ENCODE measurements at places on chromosomes 6 and 20.

DNA sequence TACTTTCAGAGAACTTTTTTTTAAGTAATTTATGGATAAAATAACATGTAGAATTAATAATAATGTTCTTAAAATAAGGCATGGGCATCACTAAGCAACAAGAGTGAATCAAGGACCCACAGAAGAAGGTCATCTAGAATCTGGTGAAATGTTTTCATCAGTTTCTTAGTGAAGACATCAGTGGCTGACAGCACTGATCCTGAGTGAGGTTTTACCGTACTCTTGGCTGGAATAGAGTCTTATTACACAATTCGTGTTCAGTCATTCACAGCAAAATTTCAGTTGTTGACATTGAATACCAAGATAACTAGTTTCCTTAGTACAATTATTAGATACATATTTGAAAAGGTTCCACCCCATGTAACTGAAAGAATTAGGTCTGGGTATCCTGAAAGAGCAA, 140.4 kb downstream of the C6orf58 start:
- DNase-seq: no peak

DNA sequence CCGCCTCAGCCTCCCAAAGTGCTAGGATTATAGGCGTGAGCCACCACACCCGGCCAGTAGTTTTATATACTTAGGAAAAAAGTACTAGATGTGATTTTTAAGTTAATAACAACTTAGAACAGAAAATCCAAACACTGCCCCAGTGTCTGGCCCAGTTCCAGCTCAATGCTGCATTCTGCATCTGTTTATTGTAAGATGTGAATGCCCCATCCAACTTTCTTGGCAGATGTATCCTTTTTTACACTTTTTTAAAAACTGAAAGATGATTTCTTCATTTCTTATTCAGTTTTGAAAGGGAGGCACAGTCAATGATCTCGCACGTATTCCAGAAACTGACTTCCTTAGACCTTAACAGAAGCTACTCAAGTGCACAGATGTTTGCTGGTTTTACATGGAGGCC, 85.6 kb upstream of the SRSF6 start:
- DNase-seq: no peak

DNA sequence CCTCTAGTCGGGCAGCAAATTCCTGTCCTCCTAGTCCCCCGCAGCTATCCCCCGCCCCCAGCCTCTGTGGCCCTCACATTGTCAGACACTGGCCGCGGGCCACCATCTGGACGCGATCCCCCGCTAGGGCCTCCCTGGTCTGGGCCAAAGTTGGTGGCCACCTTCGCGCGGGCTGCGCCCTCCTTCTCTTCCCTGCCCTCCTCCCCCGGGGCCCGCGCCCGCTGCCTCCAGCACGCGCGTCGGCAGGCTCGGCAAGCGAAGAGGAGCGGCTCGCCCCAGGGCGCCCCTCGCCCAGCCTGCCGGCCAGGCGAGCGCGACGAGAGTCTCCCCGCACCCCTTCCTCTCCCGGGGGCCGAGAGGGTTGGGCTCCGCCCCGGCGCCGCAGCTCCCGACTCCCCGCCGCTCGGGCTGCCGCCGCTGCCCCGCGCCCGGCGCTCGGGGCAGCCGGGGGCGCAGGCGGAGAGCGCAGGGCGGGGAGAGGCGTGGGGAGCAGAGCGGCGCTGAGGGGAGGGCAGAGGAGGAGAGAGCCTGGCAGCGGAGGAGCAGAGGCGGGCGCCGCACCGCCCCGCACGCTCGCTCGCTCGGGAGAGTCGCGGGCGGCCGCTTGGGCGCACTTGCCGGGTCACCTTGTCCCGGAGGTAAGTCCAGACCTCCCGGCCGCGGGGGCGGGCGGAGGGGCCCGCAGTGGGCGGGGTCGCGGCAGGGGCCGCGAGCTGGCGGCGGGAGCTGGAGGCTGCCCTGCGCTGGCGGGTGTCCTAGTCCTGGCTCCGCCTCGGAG, at the start of gene SYNDIG1:
SYNDIG1 (plus strand) TSS at position 514 of the 778 bp plus-strand sequence. CDS start 73,469 bp downstream, outside the sequence.
- DNase-seq: peak; percentile 66

DNA sequence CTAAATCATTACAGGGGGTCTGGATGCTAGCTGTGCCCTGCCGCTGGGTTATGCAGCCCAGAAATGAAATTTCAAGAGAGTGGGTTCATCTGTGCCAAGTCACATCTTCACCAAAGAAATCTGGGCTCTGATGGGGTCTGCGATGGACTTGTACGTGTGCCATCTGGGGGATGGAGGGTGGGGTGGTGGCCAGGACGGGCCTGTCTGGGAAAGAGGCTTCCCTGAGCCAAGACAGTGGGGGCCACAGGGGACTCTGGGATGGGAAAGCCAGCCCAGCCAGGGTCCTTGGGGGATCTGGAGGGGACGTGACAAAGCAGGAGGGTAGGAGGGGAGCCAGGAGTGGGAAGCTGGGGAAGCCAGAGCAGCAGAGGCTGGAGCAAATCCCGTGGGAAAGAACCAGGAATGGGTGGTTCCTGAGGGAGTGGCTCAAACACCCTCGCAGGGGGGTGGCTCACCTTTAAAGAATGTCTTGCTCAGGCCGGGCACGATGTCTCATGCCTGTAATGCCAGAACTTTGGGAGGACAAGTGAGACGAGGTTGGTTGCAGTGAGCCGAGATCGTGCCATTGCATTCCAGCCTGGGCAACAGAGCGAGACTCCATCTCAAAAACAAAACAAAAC, 36.3 kb upstream of the SULF2 start:
- DNase-seq: no peak

DNA sequence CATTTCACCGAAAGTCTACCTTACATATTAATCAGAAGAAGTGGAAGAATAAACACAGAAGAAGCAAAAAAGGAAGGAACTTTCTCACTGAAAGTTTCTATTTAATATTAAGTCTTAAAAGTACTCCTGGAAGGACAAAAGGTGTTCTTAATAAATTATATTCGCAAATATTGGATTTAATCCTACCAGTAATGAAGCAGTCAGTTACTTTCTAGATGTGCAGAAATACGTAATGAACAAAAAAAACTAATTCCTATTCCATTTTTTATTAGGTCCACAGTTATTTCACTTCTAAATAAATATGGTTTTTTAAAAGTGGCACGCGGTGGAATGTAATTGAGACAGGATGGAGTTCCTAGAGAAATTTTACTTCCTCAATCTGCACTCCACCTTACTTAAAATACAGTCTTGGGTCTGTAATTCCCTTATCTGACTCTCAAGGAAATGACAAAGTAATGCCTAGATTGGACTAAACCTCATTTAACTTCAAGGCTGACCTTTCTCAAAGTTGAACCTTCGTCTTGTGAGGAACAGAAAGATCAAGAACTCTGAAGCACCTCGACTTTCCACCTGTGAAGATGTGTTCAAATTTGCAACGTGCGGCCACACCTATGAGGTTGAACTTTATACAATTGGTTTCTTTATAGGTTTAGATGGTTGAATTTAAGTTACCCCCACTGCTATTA, 1.1 kb upstream of the TRAM2 start:
- no peak for DNase-seq

DNA sequence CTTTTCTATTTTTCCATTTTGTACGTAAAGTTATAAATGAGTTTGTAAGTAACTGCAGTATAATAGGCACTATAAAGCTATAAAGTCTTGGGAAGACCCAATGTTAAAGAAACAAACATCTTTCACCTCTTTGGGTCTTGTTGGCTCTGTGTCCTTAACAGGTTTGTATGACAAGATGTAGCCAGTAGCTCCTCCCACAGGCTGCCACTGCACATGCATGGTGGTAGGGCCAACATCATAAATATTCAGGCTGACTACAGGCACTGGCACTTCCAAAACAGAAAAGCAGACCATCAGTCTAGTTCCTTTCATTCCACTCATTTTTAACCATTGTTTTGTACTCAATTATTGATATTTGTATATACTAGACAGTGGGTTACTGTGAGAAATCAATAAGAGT, 59.9 kb downstream of the COL12A1 start:
- peak; percentile 34 for DNase-seq

- DNase-seq: no peak
Observed at GRCh38 chr6:30272032-30272431, 54.7 kb upstream of the TRIM39 start.

DNA sequence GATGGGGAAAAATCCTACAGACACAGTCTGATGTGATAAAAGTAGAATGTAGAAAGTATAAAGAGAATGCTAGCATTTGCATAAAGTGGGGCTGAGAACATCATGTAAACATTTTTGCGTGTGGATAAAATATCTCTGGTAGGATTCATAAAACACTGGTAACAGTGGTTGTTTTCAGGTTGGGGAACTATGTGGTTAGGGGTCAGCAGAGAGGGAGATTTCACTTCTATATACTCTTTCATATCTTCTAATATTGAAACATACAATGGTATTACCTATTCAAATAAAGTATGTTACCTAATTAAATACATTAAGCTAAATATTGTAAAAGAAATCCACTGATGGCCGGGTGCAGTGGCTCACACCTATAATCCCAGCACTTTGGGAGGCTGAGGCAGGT, 96.2 kb upstream of the CCDC167 start:
- no peak for DNase-seq

- DNase-seq: no peak
Observed at GRCh38 chr6:140669321-140669720, 1294.9 kb upstream of the CITED2 start.

GRCh38 chr20:48455651-48456365, 372.0 kb downstream of the PREX1 start:
- no peak for DNase-seq

DNA sequence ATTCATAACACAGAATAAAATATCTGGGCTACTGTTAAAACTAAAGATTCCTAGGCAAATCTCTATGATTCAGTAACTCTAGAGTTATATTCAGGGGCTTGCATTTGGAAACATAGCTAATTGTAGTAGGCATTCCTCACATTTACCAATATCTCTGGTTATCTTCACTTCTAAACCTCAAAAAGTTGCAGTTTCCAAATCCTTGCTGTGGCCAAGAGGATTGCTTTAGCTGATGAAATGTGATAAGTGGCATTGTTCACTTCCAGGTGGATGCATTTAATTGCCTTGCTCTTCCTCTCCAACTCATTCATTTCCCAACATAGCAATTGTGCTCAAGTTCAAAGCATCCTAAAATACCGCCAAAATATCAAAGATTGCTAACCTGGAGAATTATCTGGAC, 246.6 kb downstream of the GRIK2 start:
- DNase-seq: no peak

GRCh38 chr6:113495521-113495920, 361.6 kb upstream of the MARCKS start:
- peak; percentile 93 for DNase-seq

GRCh38 chr20:35617397-35618262, 2.0 kb downstream of the SPAG4 start:
- DNase-seq: peak; percentile 47

DNA sequence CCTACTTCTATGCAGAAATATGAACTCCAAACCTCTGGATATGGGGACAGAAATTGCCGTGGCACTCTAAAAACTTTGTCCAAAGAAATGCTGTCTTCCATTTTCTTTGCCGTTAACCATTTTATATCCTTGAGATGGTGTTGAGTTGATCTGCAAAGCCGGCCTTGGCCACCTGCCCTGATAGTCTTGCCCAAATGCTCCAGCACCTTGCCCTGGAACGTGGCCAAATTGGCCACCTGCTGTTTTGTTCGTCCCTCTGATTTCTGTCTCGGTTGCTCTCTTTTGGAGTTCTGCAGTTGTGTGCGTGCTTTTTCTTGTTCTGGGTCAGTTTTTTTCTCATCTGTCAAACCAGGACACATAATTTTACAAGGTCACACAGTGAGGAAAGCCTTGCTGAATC, 239.7 kb upstream of the GMDS start:
- no peak for DNase-seq

DNA sequence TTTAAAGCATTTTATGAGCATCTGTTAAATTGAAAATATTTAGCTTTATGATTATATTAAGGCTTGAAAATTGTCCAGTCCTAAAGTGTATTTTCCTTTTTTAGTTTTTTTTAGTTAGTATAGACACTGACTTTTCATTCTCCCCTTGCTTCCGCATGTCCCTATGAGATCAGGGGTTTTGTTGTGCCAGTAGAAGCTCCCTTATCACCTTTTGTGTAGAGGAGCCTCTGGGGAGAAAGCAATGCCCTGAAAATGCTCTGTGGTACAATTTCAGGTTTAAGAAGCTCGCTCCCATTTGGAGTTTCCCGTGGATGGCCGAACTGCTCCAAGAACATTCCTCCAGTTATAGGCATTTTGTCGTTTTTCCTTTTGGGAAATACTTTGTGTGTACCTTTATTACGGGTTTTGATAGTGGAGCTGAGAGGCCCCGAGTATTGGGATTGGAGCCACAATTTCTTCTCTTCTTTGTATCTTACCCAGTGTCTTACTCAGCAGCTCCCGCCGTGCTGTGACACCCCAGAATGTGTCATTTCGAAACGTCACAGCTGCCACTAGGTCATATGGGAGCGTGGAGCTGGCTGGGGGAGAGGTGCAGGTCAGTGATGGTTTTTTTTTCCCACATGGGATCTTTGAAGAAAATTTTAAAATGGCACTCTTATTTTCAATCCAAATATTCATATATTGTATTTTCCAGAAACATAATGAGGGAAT, 49.9 kb downstream of the RPRD1B start:
- DNase-seq: no peak

DNA sequence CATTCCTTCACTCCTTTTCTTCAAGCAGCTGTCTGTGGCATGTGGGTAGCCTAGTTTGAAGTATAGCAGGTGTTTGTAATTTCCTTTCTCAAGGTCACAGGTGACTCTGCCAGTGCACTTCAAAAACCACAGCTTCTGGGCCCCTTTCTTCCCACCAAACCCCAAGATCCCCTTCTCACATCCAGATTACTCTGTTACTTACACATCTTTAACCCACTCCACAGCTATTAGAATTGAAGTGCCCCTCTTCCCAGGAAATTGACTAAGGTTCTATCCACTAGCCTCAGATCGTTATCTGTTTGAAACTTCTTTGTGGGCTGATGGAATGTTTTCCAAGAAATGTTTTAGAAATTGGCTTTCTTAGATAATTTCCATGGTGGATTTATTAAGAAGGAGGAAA, 150.8 kb downstream of the AHI1 start:
- DNase-seq: no peak

GRCh38 chr6:113854531-113855499, 2.3 kb upstream of the MARCKS start:
- DNase-seq: peak; percentile 83

DNA sequence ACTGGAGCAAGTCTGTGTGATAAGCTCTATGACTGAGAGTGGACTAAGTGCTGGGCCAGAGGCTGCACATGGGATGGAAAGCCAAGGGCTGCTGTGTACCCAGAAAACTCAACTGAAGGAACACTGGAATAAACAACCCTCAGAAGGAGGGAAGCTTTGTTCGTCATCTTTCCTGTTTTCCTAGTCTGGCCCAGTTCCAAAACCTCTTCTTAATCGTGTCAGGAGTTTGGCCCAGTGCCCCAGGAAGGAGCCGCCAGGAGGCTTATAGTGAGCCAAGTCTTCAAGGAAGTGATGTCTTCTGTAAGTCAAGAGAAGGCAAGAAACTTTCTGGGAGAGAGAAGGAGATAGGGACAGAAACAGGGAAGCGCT, 23.3 kb upstream of the TOP1 start:
- peak; percentile 96 for DNase-seq

GRCh38 chr6:36147294-36147693, 17.0 kb downstream of the MAPK13 start:
- DNase-seq: no peak
